ENCODE measurements at places on chromosomes 1 and 21.

DNA sequence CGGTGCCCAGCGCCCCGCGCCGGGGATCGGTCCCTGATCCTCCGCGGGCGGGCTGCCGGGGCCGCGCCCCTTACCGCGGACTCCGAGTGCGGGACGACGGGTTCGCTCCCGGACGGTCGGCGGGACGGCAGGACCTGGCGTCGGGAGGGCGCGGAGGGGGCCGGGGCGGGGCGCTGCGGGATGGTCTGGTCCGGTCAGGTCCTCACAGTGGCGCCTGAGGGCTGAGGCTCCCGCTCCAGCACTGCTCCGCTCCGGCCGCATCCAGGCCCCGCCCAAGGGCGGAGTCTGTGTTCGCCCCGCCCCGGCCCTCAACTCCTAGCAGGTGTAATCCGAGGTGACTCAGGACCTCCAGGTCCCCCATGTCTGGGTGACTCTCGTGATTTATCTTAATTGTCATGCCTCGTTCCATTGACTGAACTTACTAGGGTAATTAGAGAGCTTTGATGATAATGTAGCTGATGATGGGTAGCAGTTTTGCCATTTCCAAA lies at the start of gene RAB3B:
RAB3B (minus strand) TSS at position 223 of the 488 bp plus-strand sequence. CDS start 13,583 bp downstream, outside the sequence.
- DNase-seq, result peak; percentile 75

GRCh38 chr1:55352080-55352810 lies 137.1 kb upstream of the USP24 start:
- no peak for DNase-seq

DNA sequence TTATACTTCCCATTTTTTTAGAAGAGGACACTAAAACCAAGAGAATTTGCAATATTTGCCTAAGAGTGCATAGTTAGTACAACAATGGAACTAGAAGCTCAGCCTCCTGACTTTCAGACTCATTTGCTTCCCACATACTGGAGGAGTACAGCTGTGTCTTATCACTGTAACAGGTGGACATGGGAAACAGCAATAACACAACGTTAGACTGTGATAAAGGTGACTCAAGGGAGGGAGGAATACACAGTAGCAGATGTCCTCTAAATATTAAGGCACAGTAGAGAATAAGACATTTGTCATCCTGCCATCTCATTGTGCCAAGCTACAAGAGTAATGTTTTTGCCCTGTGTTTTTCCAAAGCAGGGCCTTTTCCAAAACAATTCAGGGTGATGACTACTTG lies 55.4 kb upstream of the JAK1 start:
- DNase-seq, result no peak

- DNase-seq, result no peak
Observed at GRCh38 chr1:113123737-113124136, 50.7 kb downstream of the LRIG2 start.

DNA sequence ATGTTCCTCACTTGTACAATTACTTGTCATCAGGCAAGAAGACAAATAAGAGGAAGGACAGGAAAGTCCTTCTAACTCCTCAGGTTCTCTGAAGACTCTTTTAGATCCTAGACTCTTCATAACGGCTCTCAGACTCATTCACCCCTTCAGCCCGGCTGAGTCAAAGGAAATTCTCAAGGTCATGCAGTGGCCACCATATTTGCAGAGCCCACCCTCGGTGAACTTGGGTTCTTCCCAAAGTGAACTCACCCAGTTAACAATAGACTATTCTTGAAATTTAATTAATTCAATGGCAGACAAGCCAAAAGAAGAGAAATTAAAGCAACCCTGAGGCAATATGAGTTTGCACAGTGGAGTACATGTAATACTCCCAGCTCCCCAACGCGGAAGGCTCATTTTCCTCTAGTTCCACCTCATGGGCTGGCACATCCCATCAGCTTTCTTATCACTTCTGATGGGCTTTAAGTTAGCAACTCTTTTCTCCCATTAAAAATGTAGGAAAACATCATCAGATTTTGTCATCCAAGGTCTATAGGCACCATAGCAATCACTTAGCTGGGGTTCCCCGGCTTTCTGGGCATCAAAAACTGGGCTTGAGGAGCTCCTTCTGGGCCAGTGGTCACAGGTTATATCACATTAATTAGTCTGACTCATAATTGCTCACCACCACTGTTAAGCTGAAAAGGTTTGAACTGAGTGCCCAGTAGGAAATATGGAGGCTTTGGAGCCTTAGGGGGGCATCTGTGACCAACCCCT lies 27.8 kb upstream of the TIAM1 start:
- no peak for DNase-seq

GRCh38 chr1:38941093-38941492 lies 537 bp downstream of the RHBDL2 start:
- DNase-seq, result no peak

DNA sequence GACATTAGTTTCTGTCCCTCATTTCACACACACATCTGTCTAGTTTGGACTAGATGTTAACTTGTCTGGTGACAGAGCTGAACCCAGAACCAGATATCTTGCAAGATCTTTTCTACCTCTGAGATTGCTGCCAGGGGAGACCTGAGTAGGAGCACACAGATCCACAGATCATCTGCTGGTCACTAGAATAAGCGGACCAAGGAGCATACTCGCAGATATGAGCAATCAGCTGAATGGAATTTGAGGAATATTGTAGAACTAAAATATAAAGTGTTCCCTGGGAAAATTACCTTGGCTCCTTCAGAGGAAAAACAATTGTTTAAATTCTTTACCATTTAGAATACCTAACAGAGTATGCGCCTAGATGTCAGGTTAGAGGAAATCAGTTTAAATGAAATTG lies 90.7 kb downstream of the TNFSF18 start:
- DNase-seq, result no peak

GRCh38 chr1:56531624-56532349 lies 47.6 kb downstream of the PLPP3 start:
- no peak for DNase-seq

DNA sequence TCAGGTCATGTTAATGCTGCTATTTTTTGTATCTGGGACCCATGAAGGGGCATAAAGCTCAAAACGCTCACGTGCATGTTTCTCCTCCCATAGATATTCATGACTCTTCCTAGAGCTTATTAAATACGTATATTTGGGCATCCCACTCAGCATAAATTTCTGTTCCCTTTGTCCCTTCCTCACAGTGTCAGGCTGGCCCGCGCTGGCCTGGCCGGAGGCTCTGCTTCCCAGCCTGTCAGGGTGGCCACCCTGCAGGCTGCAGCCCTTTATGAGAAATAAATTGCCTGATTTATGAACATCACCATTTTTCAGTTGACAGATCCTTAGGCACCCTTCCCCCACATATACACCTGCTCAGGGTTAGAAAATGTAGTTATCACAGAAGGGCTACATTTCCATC lies 44.0 kb upstream of the NTPCR start:
- no peak for DNase-seq

GRCh38 chr1:22582661-22583635 lies 19.7 kb downstream of the EPHA8 start:
- no peak for DNase-seq

DNA sequence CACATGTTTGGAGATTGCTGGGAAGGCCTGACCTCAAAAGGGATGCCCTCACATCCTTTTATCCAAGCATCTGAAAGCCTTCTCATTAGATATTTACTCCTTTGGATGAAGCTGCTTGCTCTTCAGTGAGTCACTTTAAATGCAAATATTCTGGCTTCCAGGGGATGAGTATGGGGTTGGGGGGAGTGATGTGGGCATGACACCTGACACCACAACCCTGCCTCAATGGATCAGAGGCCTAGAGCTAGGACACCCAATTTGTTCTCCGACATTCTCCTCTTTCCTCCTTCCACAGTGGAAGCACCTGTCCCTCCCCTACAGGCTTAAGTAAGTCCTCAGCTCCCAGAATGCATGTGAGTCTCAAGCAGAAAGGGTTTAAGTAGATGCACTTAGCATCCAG lies 238.3 kb downstream of the OMA1 start:
- no peak for DNase-seq

- DNase-seq, result no peak
Observed at GRCh38 chr21:46486481-46487126, 27.9 kb downstream of the DIP2A start.

DNA sequence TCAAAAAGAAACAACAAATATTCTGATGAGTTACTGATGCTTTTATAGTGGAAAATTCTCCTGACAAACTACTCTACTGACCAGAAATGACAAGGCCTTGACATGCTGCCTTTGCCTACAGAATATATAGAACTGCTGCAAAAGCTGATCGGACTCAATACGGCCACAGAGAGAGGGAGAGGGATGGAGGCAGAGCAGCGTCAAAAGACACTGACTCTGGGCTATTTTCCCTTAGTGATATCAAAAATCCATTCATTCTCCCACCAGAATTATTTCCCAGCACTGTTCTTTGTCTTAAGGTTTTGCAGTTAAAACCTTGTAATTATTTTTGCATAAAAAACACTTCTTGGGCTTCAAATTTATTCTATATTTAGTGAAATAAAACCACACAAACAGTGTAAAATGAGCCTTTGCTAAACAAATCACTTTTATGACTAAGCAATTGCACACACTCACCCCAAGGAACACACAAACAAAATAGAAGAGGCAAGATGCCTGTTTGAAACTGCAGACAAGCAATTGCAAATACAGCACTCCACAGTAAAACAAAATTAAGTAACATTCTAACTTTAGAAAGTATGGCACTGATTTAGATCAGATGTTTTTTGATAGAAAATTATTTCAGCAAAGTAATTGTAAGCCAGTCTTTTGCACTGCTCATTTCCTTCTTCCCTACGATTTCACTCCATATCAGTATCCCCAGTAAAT lies 1036.4 kb downstream of the ADGRL2 start:
- no peak for DNase-seq

All from activated CD8-positive, alpha-beta memory T cell treated with anti-CD3 and anti-CD28 coated beads for 4 hours (primary cell).